ENCODE measurements at places on chromosomes 11 and 22. TPM values are rescaled to one million over a fixed set of nuclear protein-coding genes. Genes with fewer than 3 reads are reported as not detected.

- DNase-seq, result no peak
- H3K4me3 ChIP-seq, result no peak overlapping the region
- H3K4me1 ChIP-seq, result no peaks in the 10 kb centered on the region
- no peaks in the 10 kb centered on the region for H3K27me3 ChIP-seq
- no peak overlapping the region for H3K27ac ChIP-seq
- H3K36me3 ChIP-seq, result no peaks in the 10 kb centered on the region
These were observed 19.6 kb downstream of the TUB start for GRCh38 chr11:8100605-8101004.

DNA sequence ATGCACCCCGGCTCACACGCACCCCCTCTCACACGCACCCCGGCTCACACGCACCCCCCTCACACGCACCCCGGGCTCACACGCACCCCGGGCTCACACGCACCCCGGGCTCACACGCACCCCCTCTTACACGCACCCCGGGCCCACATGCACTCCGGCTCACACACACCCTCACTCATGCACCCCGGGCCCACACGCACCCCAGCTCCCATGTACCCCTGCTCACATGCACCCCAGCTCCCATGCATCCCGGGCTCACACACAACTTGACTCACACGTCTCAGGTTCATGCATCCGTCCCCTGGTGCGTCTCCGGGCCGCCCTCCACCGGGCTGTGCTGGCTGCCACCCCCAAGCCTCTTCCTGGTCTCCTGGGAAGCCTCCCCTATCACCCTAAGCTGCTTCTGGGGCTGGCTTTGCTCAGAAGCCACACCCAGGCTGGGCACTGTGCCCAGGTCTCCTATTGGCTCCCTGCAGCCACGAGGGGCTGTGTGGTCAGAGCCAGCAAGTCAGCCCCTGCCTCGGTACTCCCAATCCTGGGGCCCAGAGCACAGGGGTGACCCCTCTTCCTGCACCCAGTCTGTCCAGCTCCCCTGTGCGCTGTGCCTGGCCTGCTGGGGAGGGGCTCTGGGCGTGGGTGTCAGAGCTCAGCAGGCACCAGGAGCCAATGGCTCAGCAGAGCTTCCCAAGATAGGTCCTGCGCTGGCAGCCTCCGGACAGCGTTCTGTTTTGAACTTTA, 16.9 kb downstream of the TSPAN4 start:
- no peak for DNase-seq
- H3K27ac ChIP-seq, result no peak overlapping the region
- H3K4me1 ChIP-seq, result no peaks in the 10 kb centered on the region
- H3K27me3 ChIP-seq, result no peaks in the 10 kb centered on the region
- no peak overlapping the region for H3K4me3 ChIP-seq

DNA sequence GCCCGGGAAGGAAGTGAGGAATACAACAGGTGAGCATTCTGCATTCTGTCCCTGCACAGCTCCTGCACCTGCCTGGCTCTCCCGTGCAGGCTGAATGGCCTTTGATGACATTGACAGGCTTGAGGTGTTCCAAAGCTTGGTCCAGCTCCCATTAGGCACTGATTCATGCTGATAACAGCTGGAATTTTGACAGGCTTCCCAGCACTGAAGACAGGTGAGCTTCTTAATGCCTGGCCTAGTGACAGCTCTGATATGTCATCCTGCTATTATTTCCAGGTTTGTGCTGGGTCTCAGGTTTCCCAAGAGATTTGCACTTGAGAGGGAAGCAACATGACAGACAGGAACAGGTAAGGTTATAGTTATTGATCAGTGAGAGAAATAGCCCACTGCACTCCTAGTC, 58.0 kb upstream of the MTNR1B start:
- H3K4me1 ChIP-seq, result no peaks in the 10 kb centered on the region
- DNase-seq, result no peak
- H3K4me3 ChIP-seq, result no peak overlapping the region

- DNase-seq, result no peak
- H3K27me3 ChIP-seq, result no peaks in the 10 kb centered on the region
- H3K27ac ChIP-seq, result no peak overlapping the region
- no peaks in the 10 kb centered on the region for H3K36me3 ChIP-seq
These were observed 18.2 kb upstream of the CD81 start for GRCh38 chr11:2358754-2359442.

DNA sequence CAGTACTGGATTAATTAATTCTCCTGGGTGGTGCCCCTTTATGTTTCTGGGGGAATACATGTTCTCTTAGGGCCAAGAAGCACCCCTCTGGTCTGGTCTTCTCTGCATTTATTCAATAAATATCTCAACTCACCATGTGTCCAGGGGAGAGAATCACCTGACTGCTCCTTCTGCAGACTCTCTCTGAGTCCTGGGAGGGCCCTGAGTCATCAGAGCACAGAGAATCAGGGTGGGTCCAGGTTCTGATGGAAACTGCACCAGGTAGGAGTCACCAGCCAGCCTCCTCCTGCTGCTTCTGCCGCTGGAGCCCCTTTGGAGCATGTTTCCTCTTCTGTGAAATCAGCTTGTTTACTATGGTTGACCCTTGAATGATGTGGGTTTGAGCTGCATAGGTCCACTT, 107.7 kb upstream of the PLET1 start:
- no peak for DNase-seq
- H3K36me3 ChIP-seq, result no peaks in the 10 kb centered on the region
- no peaks in the 10 kb centered on the region for H3K4me1 ChIP-seq
- no peak overlapping the region for H3K4me3 ChIP-seq

DNA sequence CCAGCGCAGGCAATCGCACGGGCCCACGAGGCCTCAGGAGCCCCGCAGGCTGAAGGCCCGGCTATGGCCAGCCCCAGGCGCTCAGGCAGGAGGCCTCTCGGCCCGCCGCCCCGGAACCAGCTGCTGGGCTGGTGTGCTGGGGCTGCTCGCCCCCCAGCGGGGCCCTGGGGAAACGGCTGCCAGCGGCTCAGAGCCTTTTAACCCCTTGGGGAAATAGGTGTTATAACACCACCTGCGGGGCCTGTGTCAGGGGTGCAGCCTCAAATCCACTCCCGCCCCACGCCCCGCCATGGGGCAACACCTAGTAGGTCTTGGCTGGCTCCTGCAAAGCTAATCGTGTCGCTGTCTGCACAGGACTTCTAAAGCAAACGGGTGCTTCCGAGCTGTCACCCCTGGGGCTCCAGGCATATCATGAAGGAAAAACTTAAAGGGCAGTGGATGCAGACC, 237.4 kb downstream of the TTC28 start:
- peak overlapping the region; percentile 56 for H3K4me3 ChIP-seq
- DNase-seq, result peak; percentile 90
- H3K4me1 ChIP-seq, result no peaks in the 10 kb centered on the region
- H3K27me3 ChIP-seq, result no peaks in the 10 kb centered on the region
- H3K36me3 ChIP-seq, result no peaks in the 10 kb centered on the region

GRCh38 chr22:39214006-39214382, 30.8 kb downstream of the PDGFB start:
- H3K4me1 ChIP-seq, result peaks cover 41% of the 10 kb centered on the region
- no peaks in the 10 kb centered on the region for H3K36me3 ChIP-seq
- H3K4me3 ChIP-seq, result no peak overlapping the region
- peak overlapping the region; percentile 98 for H3K27ac ChIP-seq
- DNase-seq, result peak; percentile 26
- no peaks in the 10 kb centered on the region for H3K27me3 ChIP-seq

DNA sequence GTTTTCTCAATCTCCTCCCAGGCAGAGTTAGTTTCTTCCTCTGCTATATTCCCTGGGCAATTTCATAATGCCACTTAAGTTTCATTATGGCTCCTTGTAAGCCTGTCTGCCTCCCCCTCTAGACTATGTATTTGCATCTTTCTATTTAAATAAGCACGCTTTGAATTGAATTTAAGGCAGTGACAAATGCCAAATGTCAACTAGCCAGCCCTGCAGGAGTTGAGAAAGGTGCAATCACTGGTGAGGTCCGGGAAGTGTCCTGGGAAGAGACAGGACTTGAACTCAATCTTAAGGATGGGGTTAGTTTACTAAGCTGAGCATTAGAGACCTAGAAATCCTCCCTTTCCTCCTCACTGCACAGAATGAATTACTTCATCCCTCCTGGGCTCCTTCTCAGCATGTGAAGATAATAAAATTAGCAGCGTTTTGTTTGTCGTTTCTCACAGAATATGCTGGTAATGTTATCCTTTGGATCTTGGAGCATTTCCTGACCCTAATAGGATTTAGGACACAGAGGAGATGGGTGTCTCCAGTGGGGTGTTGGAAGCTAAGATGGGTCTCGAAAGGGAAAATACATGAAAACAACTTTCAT, 1.6 kb downstream of the TCP11L1 start:
- H3K4me3 ChIP-seq, result peak overlapping the region; percentile 80

- H3K27ac ChIP-seq, result no peak overlapping the region
- H3K4me3 ChIP-seq, result no peak overlapping the region
- no peak for DNase-seq
- H3K4me1 ChIP-seq, result peaks cover 25% of the 10 kb centered on the region
- H3K36me3 ChIP-seq, result no peaks in the 10 kb centered on the region
These were observed 9.6 kb downstream of the ADM start for GRCh38 chr11:10314199-10315072.

DNA sequence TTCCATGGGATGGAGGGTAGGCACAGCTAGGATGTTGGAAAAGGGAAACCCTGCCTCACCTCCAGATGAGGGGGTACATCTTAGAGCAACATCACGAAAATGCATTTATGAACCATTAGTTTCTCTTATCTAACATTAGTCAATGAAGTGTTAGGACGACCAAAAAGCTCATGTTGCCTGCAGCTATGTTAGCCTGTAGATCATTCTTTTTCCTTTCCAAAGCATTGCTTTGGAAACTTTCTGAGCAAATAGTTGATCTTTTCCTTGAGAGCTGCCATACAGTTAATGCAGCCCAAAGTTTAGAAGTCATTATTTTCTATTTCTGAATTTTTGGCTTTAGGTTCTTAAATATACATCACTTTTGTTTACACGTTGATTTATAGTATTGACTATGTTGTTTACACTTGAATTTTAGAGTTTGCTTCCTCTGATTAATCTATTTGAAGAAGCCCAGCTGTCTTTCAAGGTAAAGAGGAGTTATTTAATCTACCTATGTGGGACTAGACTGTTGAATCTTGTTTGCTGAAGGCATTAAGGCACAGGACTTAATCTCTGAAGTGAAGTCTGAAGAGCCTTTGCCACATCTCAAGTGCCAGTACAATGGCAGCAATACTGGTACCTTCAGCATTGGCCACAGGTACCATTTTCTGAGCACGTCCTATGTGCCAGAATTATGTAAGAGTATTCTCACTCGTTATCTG, 11.0 kb downstream of the POU2AF3 start:
- no peak overlapping the region for H3K4me3 ChIP-seq
- H3K4me1 ChIP-seq, result peaks cover 40% of the 10 kb centered on the region
- no peaks in the 10 kb centered on the region for H3K27me3 ChIP-seq
- H3K36me3 ChIP-seq, result no peaks in the 10 kb centered on the region
- no peak overlapping the region for H3K27ac ChIP-seq
- DNase-seq, result no peak

- H3K4me1 ChIP-seq, result peaks cover 5% of the 10 kb centered on the region
- H3K27me3 ChIP-seq, result no peaks in the 10 kb centered on the region
- no peaks in the 10 kb centered on the region for H3K36me3 ChIP-seq
These were observed 12.7 kb downstream of the STK33 start for GRCh38 chr11:8581300-8581699.

DNA sequence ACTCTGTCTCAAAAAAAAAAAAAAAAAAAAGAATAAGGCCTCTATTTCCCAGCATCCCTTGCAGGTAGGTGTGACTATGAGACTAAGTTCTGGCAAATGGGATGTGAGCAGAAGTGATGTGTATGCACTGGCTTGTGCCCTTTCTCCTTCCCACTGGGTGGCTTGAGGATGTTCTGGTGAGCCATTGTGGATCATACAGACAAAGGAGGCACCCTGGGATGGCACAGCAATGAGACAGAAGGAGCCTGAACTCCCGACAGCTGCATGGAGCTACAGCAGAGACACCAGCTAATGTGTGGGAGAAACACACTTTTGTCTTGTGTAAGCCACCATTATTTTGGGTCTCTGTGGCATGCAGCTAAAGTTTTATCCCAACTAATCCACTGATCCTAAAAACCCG, 10.6 kb upstream of the SORL1 start:
- H3K27me3 ChIP-seq, result no peaks in the 10 kb centered on the region
- peaks cover 10% of the 10 kb centered on the region for H3K4me1 ChIP-seq
- no peak overlapping the region for H3K27ac ChIP-seq
- no peaks in the 10 kb centered on the region for H3K36me3 ChIP-seq
- no peak overlapping the region for H3K4me3 ChIP-seq

DNA sequence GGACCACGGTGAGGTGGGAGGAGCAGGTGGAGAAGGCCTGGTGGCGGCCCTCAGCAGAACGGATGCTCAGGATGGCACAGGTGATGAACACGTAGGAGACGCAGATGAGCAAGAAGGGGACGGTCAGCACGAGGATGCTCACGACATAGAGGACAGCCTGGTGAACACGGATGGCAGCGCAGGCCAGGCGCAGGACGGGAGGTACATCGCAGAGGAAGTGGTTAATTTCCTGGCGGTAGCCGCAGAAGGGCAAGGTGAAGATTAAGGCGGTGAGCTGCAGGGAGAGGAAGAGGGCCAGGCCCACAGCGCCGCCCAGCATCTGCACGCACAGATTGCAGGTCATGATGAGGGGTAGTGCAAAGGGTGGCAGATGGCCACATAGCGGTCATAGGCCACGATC, 24.0 kb upstream of the OR10W1 start:
- no peak for DNase-seq
- H3K4me3 ChIP-seq, result no peak overlapping the region
- H3K36me3 ChIP-seq, result no peaks in the 10 kb centered on the region
- no peak overlapping the region for H3K27ac ChIP-seq

DNA sequence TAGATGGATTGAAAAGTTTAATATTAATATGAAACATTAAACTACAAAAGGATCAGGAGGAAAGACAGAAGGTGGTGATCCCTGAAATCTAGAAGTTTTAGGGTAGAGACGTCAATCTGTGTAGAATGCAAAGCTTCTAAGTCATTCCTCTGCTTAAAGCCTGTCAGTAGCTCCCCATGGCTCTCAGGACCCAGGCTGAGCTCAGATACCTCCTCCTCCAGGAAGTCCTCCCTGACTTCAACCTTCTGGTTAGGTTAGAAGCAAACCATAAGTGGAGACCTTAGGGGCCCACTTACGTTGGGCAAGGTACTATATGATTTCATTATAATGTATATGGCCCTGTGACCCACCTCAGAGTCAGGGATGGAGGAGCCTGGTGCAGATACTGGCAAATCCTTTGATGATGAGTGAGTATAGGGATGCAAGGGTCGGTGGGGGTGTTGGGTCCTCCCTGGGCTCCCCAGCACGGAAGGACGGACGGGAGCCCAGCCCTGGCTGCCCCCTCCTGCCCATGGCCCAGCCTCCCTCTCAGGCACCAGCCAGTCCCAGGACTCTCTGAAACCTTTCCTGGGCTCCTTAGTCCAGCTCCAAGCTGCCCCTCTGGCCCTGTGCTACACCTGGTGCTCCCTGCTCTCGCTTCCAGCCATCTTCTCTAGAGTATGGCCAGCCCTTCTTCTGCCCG, 3.2 kb upstream of the PPP6R3 start:
- H3K4me1 ChIP-seq, result peaks cover 12% of the 10 kb centered on the region
- H3K27ac ChIP-seq, result no peak overlapping the region
- peaks cover 1% of the 10 kb centered on the region for H3K36me3 ChIP-seq
- H3K27me3 ChIP-seq, result no peaks in the 10 kb centered on the region
- no peak overlapping the region for H3K4me3 ChIP-seq
- no peak for DNase-seq

GRCh38 chr11:72263361-72263760, 19.4 kb upstream of the PHOX2A start:
- DNase-seq, result no peak
- no peak overlapping the region for H3K4me3 ChIP-seq
- no peak overlapping the region for H3K27ac ChIP-seq
- no peaks in the 10 kb centered on the region for H3K27me3 ChIP-seq

NXPE4 gene
- total RNA-seq, result not detected

DKK3 gene
- total RNA-seq, result 165 TPM

MFRP gene
- total RNA-seq, result not detected

OR52E4 gene
- not detected for total RNA-seq
